Lung microvascular endothelial cell (primary cell): ENCODE measurements at places on chromosomes 5 and 9.

GRCh38 chr5:124752854-124753720 lies 6.6 kb upstream of the ZNF608 start:
- no peak for DNase-seq

GRCh38 chr5:38265546-38266179 lies 7.3 kb downstream of the EGFLAM start:
- peak; percentile 56 for DNase-seq

DNA sequence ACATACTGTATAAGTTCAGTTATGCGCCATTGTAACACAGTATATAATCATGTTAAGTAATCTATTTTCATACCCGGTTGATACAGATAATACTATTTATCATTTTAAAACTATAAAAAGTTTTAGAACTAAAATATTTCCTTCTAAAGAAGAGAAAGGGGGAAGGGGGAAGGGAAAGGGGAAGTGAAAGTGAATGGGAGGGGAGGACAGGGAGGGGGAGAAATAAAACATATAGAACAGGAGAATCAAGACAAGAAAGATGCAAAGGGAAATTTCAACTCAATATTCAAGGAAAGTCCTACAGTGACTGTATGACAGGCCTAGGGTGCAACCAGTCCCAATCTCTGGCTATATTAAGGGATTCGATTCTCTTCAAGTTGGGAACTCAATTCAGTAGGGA lies 1278.8 kb downstream of the MAT2B start:
- DNase-seq: no peak

GRCh38 chr9:16915126-16915831 lies 44.8 kb upstream of the BNC2 start:
- no peak for DNase-seq

DNA sequence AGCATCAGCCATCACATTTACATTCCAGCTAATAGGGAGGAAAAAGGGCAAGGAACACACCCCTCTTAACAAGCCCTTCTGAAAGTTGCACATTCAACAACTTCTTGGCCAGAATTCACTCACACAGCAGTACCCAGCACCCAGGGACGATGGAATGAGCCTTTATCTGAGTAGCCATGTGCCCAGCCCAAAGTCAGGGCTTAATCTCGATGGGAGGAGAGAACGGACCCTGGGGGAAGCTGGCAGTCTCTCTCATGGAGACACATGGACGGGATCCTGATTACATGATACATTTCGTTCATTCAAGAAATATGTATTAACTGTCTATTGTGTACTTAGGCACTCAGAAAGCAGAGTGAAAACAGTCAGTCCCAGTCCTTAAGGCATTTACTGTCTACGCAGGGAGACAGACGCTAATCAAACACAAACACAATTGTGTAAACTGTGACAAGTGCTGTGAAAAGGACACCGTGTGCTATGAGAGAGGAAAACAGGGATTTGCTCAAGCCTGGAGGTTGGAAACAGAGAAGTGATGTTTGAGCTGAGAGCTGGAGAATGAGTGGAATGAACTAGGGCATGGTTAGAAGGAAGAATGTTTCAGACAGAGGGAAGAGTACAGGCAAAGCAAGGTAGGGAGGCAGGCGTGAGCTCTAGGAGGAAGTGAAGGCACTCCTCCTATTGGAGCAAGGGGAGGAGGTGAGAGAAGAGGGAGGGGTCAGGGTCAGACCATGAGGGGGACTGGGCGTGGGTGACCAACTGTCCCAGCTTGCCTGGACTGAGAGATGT lies 7.4 kb downstream of the OTULINL start:
- DNase-seq: no peak

DNA sequence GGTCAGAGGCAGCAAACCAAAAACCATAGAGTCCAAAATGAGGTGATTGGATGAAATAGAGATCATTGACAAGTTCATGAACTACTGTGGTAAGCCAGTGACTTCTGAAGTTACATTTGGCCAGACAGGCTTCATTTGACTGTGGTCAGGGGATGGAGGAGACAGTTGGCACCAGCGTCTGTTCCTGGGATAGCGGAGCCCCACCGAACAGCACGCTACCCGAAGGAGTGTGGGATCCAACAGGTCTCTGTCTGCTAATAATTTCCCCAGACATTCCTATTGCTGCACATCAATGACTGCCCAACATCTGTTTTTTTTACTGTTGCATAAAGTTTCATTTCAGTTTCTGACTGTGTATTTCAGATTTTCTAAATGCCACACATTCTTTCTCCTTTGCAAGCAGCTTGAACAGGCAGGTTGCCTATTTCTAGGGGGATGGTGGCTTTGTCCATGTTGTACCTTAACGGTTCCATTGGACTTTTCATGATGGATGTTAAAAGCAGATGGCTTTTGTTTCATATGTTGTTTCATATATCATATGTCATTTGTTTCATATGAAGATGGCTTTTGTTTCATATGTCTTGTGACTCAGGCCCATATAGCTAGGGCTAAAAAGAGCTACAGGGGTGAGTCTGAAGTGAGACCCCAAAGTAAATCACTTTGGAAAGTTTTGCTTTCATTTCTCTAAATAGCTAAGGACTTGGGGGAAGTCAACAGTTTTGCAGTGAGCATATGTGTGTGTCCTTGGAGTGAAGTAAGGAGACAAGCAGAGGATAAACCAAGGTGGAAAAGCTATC lies 180.8 kb downstream of the GOLPH3 start:
- no peak for DNase-seq
